ENCODE measurements at places on chromosomes 1 and 21.

- DNase-seq, result no peak
Observed at GRCh38 chr1:205971082-205971481, 27.8 kb upstream of the SLC26A9 start.

- no peak for DNase-seq
Observed at GRCh38 chr1:151807766-151808165, 2.5 kb upstream of the LINGO4 start.

DNA sequence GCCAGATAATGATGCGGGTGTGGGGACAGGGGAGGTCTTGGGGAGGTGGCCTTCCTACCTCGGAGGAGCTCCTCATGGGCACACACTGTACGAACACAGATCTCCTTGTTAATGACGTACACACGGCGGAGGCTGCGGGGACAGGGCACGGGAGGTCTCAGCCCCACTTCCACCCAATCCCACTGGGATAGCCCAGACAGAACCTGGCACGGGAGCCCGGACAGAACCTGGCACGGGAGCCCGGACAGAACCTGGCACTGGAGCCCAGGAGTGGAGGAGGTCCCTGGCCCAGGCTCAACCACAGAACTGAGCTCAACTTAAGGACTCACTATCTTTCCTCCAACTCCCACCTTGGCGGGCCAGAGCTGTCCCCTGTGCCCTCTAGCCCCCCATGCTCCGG, 5.2 kb downstream of the MFAP2 start:
- DNase-seq, result no peak

- no peak for DNase-seq
Observed at GRCh38 chr21:45373991-45374816, 30.8 kb upstream of the COL18A1 start.

DNA sequence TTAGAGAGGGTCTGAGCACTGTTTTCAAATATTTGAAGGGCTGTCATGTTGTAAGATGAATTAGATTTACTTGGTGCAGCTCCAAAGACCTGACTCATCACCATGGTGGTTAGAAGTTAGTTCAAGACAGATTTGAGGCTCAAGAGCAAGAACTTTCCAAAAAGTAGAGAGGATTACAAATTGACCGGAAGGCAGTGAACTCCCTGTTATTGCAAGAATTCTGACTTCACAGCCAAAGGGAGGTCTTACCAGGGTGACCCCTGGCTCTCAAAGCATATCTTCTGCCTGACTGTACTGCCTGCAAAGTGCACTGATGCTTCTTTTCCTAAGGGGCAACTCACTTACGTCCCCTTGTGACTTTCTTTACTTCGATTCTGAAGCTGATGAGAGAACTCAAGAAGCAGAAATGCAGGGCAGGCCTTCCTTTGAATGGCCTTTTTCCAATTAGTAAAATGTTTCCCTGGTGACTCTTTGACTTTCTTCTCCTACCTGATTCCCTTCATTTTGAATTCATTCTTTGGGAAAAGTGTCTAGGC, 86.4 kb downstream of the NAV1 start:
- DNase-seq, result no peak

DNA sequence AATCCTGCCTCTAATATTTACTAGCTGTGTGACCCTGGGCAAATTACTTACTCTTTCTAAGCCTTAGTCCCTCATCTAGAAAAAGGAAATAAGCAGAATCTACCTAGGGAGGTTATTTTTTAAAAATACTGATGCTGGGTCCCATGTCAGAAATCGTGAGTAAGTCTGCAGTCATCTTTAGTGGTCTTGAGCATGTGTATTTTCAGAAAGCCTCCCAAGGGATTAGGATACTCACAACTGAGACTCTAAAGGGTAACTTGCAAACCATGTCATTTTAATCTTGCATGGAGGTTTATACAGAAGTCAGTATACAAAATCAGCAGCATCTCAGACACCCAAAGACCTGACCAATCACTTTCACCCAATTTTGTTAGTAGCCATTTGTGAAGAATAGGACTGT, 43.2 kb downstream of the DSTYK start:
- DNase-seq, result no peak
